ENCODE measurements at places on chromosomes 3 and 15. TPM values are rescaled to one million over a fixed set of nuclear protein-coding genes. Genes with fewer than 3 reads are reported as not detected.

GRCh38 chr3:156492801-156493261, 62.1 kb downstream of the SSR3 start:
- peak overlapping the region; percentile 87 for H3K27ac ChIP-seq
- no peaks in the 10 kb centered on the region for H3K36me3 ChIP-seq
- DNase-seq = no peak
- no peaks in the 10 kb centered on the region for H3K27me3 ChIP-seq

GRCh38 chr3:160395297-160395696, 3.7 kb downstream of the IFT80 start:
- no peaks in the 10 kb centered on the region for H3K27me3 ChIP-seq
- H3K4me3 ChIP-seq = no peak overlapping the region
- no peaks in the 10 kb centered on the region for H3K36me3 ChIP-seq
- no peak for DNase-seq
- H3K27ac ChIP-seq = no peak overlapping the region
- H3K4me1 ChIP-seq = no peaks in the 10 kb centered on the region

DNA sequence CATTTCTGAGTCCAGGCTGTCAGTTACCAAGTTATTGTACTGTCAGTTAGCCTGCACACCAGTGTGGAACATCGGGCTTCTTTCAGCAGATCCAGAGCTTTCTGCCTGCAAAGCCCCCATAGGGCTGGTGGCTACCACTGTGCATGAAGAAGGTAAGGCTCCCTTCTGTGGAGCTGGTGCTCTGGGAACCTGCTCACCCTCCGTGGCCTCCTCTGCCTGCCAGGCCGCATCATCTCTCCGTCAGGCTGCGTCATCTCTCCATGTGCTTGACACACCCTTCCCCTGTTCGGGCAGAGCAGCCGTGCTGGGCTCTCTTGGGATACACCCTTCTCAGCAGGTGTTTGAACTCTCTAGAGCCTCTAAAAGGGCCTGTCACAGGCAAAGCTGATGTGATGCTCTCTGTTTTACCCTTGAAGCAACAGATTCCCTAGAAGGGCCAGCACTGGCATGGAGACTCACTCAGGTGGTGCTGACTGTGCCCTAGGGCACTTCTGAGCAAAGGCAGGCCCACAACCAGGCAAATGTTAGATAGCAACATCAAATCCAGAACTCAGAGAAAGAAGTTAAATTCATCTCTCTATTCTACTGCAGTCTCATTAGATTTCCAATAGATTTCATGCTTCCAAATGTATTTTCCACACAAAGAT, 261.1 kb downstream of the EPHB1 start:
- no peaks in the 10 kb centered on the region for H3K27me3 ChIP-seq
- no peak overlapping the region for H3K4me3 ChIP-seq
- H3K27ac ChIP-seq = no peak overlapping the region
- H3K4me1 ChIP-seq = no peaks in the 10 kb centered on the region
- no peaks in the 10 kb centered on the region for H3K36me3 ChIP-seq

- no peak overlapping the region for H3K4me3 ChIP-seq
- no peak for DNase-seq
- peaks cover 5% of the 10 kb centered on the region for H3K4me1 ChIP-seq
- H3K27me3 ChIP-seq = no peaks in the 10 kb centered on the region
Observed at GRCh38 chr3:125062904-125063618, 7.3 kb upstream of the HEG1 start.

GRCh38 chr3:65556934-65557577, 481.7 kb downstream of the MAGI1 start:
- H3K27ac ChIP-seq = no peak overlapping the region
- H3K4me3 ChIP-seq = no peak overlapping the region
- H3K36me3 ChIP-seq = no peaks in the 10 kb centered on the region
- H3K27me3 ChIP-seq = no peaks in the 10 kb centered on the region

DNA sequence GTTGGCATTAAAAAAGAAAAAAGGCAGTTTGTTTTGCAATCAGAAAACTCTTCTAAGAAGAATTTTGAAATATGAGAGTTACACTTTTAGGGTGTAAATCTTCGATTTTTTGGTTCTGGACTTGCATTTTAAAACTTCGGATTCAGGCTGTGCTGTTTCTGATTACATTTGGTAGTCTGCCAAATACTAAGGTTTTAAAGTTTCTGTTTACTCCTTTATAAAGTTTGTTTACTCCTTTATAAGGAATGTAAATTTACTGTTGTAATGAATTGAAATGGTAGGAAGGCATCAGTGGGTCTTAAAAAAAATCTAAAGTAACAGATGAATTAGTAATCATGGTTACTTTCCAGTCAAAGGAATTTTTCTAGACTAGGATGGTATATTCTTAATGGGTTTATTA, 14.1 kb downstream of the FXR1 start:
- H3K27ac ChIP-seq = no peak overlapping the region
- peaks cover 2% of the 10 kb centered on the region for H3K4me1 ChIP-seq
- no peaks in the 10 kb centered on the region for H3K36me3 ChIP-seq
- H3K27me3 ChIP-seq = no peaks in the 10 kb centered on the region
- no peak overlapping the region for H3K4me3 ChIP-seq

- H3K27ac ChIP-seq = no peak overlapping the region
- H3K27me3 ChIP-seq = no peaks in the 10 kb centered on the region
- no peak for DNase-seq
- no peak overlapping the region for H3K4me3 ChIP-seq
- no peaks in the 10 kb centered on the region for H3K4me1 ChIP-seq
- no peaks in the 10 kb centered on the region for H3K36me3 ChIP-seq
Observed at GRCh38 chr3:8645712-8646111, 1.1 kb upstream of the SSUH2 start.

DNA sequence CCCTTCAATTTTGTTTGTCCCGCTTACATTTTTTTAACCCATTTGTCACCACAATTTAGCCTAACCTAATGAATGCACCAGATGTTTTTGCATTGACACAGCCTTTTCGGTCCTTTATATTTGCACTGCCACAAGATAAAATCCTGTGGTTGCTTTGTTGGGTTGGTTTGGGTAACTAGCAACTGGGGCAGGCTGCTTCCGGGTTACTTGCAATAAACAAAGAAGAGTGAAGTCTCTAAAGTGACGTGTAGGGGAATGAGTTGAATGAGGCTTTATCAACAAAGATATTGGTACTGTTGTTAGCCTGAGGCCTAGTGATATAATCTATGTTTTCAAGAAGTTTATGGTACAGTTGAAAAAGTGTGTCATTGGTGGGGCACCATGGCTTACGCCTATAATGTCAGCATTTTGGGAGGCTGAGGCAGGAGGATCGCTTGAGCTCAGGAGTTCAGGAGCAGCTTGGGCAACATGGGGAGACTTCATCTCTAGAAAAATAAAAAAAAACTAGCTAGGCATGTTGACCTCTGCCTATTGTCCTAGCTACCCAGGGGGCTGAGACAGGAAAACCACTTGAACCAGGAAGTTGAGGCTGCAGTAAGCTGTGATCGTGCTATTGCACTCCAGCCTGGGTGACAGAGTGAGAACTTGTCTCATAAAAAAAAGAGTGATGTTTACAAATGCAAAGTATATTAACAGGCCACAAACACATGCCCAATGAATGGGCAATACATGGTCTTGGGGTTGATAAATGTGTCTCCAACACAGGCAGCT, 121.8 kb downstream of the OXSM start:
- H3K36me3 ChIP-seq = no peaks in the 10 kb centered on the region
- no peaks in the 10 kb centered on the region for H3K27me3 ChIP-seq
- H3K4me1 ChIP-seq = no peaks in the 10 kb centered on the region
- no peak overlapping the region for H3K4me3 ChIP-seq

DNA sequence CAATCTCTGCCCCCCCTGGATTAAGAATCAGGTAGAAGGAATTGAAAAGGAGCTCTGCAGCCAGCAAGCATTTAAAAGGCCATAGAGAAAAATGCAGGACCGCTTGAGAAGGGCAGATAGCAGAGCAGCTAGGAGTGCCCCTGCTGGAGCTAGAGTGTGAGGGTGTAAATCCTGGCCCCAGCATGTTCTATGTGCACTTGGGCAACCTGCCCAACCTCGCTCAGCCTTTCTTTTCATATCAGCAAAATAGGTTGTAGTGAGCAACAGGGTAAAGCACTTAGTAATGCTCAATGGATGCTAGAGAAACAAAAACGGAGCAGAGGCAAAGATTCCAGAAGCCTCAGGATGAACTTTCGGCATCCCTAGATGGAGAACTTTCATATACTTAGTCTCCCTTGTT, 25.0 kb upstream of the THBS1 start:
- no peaks in the 10 kb centered on the region for H3K36me3 ChIP-seq
- H3K27ac ChIP-seq = no peak overlapping the region
- DNase-seq = no peak
- H3K4me3 ChIP-seq = no peak overlapping the region
- H3K27me3 ChIP-seq = no peaks in the 10 kb centered on the region

GRCh38 chr15:79212589-79213157, 69.8 kb upstream of the ANKRD34C start:
- H3K27me3 ChIP-seq = no peaks in the 10 kb centered on the region
- no peak for DNase-seq
- H3K27ac ChIP-seq = no peak overlapping the region
- H3K36me3 ChIP-seq = no peaks in the 10 kb centered on the region
- no peak overlapping the region for H3K4me3 ChIP-seq

DNA sequence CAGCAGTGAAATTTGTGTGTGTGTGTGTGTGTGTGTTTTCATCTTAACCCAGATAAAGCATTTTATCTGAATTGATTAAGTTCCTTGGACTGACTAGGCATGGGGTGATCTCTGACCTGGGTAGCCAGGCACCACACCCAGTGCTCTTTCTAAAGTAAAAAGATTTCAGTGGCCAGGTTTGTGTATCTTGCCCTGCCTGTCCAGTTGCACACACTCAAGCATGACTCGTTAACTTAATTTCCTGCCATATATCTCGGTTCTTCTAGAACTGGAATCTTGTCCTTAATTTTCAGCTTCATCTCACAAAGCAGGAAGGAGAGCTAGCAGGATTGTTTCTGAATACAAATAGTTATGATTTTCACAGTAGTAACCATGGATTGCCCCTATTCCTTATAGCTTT, 17.0 kb downstream of the TM4SF18 start:
- H3K27ac ChIP-seq = no peak overlapping the region
- DNase-seq = no peak
- no peak overlapping the region for H3K4me3 ChIP-seq

- no peaks in the 10 kb centered on the region for H3K4me1 ChIP-seq
- H3K27ac ChIP-seq = no peak overlapping the region
Observed at GRCh38 chr3:53485675-53486403, 8.6 kb upstream of the CACNA1D start.

- no peaks in the 10 kb centered on the region for H3K27me3 ChIP-seq
- H3K4me3 ChIP-seq = no peak overlapping the region
- no peaks in the 10 kb centered on the region for H3K4me1 ChIP-seq
- H3K36me3 ChIP-seq = no peaks in the 10 kb centered on the region
- no peak for DNase-seq
- H3K27ac ChIP-seq = no peak overlapping the region
Observed at GRCh38 chr15:38195191-38195901, 57.3 kb upstream of the SPRED1 start.

DNA sequence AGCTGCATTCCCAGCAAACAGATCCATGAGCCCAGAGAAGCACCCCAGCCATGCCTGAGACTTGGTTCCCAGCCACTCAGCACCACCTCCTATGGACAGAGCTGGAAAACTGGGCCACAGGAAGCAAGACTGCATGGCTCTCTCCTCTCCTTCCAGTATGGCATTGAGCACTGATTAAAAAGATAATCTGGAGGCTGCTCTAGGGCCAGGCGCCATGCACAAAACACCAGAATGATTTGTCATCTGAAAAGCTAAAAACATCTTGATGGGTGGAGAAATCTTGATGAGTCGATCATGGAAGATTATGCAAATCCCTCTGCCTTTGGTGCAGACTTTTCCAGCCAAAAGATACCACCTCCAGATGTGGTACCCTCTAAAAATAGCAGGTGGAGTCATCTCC, 62.7 kb upstream of the MRPS22 start:
- H3K36me3 ChIP-seq = no peaks in the 10 kb centered on the region
- H3K27me3 ChIP-seq = no peaks in the 10 kb centered on the region
- no peak overlapping the region for H3K4me3 ChIP-seq
- H3K4me1 ChIP-seq = no peaks in the 10 kb centered on the region
- peak; percentile 34 for DNase-seq

- H3K4me3 ChIP-seq = no peak overlapping the region
- no peaks in the 10 kb centered on the region for H3K36me3 ChIP-seq
- H3K27me3 ChIP-seq = no peaks in the 10 kb centered on the region
- H3K27ac ChIP-seq = no peak overlapping the region
- H3K4me1 ChIP-seq = peaks cover 3% of the 10 kb centered on the region
Observed at GRCh38 chr15:79601405-79602086, 169.4 kb downstream of the MINAR1 start.

DNA sequence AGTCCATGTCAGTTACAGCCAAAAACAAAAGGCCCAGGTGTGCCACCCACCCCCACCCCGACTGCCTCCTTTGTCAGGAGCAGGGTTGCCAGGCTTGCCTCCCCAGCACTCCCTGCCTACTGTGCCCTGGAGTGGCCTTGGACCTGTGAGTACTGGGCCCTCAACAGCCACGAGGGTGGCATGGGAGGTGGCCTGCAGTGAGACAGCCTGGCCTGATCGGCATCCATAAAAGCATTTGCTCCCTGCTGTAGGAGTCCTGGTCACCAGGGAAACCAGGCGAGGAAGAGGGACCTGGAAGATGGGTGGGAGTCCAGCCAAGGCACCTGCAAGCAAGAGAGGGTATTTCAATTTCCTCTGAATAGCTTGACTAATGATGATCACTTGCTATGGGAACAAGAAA, 56.4 kb upstream of the KCNMB2 start:
- no peaks in the 10 kb centered on the region for H3K36me3 ChIP-seq
- no peak overlapping the region for H3K27ac ChIP-seq
- H3K4me1 ChIP-seq = no peaks in the 10 kb centered on the region
- H3K27me3 ChIP-seq = no peaks in the 10 kb centered on the region
- no peak overlapping the region for H3K4me3 ChIP-seq

- no peaks in the 10 kb centered on the region for H3K27me3 ChIP-seq
- no peaks in the 10 kb centered on the region for H3K4me1 ChIP-seq
- H3K36me3 ChIP-seq = no peaks in the 10 kb centered on the region
- no peak for DNase-seq
- H3K4me3 ChIP-seq = no peak overlapping the region
Observed at GRCh38 chr15:49506341-49506740, 83.3 kb downstream of the FGF7 start.

DNA sequence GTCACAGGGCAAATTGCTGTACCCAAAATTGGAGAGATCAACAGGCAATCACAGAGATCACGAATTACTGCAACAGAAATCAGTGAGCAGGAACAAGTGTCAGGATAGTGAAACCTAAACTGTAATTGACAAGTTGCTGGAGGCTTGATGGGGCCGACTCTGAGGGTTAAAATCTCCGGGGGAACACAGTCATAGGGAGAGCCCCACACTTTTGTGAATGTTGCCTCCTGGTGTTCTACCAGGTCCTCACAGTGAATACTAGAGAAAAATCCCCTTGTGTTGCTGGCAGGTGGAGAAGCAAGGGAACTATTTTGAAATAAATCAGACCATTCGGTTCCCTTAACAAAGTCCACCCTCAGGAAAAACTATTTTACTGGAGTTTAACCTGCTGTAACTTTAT, 697.5 kb upstream of the CBLB start:
- no peak for DNase-seq
- H3K4me1 ChIP-seq = no peaks in the 10 kb centered on the region

- H3K4me3 ChIP-seq = no peak overlapping the region
- no peak overlapping the region for H3K27ac ChIP-seq
- H3K27me3 ChIP-seq = no peaks in the 10 kb centered on the region
- H3K36me3 ChIP-seq = no peaks in the 10 kb centered on the region
- DNase-seq = no peak
Observed at GRCh38 chr3:59510576-59510975, 460.8 kb upstream of the CFAP20DC start.

Gene PLA2G4D
- not detected for total RNA-seq

Gene TLR9
- 0.42 TPM for total RNA-seq

Gene WDR53
- total RNA-seq = 11.4 TPM

Gene HHATL
- not detected for total RNA-seq

Gene GOLGA8S
- total RNA-seq = 1.4 TPM

Gene GXYLT2
- total RNA-seq = 20.4 TPM

Gene PLXNA1
- total RNA-seq = 28.7 TPM

Gene MINAR1
- total RNA-seq = 1.4 TPM

Gene GPR87
- total RNA-seq = not detected

Gene FSIP1
- total RNA-seq = 1.2 TPM

Data from aorta (tissue), 5 donors.